RPMI8226 (cell line): ENCODE measurements at places on chromosomes 3 and 15.
A peak's percentile ranks its signal among the peaks of the same experiment; 100 is the strongest.

- DNase-seq, result no peak
Observed at GRCh38 chr3:134655706-134656105, 4.9 kb upstream of the KY start.

- no peak for DNase-seq
Observed at GRCh38 chr15:68729789-68730411, 90.8 kb downstream of the ANP32A start.

- DNase-seq, result no peak
Observed at GRCh38 chr3:138879541-138880380, 45.0 kb upstream of the PIK3CB start.

DNA sequence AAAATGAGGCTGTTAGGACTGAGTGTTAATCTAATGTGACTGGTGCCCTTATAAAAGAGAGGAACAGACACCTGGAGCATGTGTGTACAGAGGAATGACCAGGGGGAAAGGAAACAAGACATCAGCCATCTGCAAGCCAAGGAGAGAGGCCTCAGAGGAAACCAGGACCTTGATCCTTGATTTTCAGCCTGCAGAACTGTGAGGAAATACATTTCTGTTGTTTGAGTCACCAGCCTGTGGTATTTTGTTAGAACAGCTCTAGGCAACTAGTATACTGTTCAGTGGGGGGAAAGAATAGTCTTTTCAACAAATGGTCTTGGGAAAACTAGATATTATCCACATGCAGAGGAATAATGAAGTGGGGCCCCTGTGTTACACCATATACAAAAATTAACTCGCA lies 80.6 kb downstream of the CCR1 start:
- DNase-seq, result no peak

DNA sequence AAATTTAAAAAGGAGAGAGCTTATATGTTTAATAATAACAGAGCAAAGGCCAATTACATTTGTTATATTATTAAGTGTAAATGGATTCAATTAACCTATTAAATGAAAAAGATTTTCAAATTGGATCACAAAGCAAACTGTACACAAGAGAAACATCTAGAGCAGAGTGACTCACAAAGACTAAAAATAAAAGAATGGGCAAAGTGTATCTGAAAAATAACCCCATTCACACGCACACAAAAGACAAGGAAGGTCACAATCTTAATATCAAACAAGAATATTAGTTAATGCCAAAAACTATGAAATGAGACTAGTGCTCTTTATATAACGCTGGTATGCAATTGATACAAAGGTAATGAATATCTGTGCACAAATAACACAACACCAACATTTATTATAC lies 65.7 kb downstream of the MOBP start:
- no peak for DNase-seq

GRCh38 chr3:170355738-170356595 lies 1.5 kb upstream of the SKIL start:
- DNase-seq, result peak; percentile 96

DNA sequence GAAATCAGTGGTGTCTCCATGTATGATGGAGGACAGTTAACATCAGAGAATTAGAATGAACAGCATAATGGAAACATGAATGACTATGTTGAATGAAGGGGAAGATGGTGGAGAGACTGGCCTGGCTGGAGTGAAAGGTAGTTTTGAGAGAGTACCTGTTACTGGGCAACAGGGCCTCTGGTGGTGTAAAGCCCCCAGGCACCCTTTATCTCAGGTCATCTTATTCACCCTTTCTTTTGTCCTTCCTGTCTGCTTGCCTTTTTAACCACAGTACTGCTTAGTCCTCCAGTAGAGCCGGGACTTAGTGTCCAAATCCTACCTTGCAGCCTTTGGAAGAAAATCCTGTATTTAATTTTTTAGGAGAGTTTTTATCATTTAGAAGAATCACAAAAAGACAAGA lies 6.2 kb downstream of the IREB2 start:
- DNase-seq, result no peak

DNA sequence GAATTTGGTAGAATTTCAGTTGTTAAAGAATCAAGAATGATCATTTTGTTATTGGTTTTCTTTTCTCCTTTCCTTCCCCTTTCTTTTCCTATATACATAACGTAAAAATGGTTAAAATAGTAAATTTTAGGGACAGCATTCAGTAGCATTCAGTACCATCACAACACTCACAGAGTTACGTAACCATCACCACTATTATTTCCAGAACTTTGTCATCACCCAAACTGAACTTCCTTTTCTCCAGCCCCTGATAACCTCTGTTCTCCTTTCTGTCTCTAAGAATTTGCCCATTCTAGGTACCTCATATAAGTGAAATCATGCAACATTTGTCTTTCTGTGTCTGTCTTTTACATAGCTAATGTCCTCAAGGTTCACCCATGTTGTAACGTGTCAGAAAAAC lies 165.3 kb downstream of the AKAP13 start:
- DNase-seq, result no peak

DNA sequence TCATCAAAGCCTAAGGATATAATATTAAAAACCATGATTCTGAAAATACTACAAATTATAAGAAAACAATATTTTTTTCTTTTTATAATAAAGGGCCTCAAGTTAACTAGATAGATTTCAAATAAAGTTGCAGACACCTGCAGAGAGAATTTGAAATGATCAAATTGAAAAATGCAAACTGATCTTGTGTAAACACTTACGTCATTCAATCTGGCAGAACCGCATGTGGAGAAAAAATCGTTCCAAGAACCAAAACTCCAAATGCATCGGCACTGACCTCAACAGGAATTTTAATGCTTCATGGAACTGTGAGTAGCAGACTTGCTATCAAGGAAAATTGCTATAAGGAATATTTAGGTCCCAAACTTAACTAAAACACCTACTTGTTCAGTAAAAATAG lies 17.2 kb downstream of the CPA3 start:
- no peak for DNase-seq

DNA sequence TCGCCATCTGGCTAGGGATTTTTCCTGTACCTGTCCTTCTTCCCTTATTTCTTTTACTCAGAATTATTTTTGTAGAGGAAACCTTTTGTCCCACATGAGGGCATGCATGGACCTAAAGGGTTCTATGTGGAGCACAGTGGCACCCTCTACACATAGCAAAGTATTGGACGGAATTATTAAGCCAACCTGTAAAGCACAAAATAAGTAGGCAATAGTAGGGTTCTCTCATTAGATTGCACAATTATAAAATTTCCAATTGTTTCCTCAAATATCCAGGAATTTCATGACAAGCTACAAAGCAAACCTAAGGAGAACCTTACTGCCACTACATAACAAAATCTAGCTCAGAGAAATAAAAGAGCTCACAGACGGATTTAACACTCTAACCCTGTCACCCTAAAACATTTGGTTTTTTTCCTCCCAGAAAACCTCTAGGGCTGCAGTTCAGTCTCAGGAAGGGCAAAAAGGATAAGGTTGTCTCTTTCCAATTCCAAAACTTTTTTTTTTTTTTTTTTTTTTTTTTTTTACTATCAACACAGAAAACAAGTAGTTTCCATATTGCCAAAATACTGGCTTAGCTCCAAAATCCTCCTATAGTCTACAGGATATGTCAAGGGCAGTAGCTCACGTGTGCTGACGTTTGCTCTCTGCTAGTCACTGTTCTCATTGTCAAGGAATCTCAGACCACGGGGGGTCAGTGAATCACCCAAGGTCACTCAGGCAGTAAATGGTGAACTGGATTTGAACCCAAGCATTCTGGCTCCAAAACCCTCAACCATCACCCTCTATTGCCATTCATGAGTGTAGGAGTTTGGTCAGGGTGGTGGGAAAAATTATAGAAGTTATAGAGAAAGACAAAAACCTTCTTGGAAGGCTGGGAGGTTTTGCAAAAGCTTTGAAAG lies 52.3 kb downstream of the NCEH1 start:
- peak; percentile 17 for DNase-seq

GRCh38 chr3:152943645-152944044 lies 108.7 kb downstream of the P2RY1 start:
- DNase-seq, result no peak
